ENCODE measurements at places on chromosomes 2 and 18.

DNA sequence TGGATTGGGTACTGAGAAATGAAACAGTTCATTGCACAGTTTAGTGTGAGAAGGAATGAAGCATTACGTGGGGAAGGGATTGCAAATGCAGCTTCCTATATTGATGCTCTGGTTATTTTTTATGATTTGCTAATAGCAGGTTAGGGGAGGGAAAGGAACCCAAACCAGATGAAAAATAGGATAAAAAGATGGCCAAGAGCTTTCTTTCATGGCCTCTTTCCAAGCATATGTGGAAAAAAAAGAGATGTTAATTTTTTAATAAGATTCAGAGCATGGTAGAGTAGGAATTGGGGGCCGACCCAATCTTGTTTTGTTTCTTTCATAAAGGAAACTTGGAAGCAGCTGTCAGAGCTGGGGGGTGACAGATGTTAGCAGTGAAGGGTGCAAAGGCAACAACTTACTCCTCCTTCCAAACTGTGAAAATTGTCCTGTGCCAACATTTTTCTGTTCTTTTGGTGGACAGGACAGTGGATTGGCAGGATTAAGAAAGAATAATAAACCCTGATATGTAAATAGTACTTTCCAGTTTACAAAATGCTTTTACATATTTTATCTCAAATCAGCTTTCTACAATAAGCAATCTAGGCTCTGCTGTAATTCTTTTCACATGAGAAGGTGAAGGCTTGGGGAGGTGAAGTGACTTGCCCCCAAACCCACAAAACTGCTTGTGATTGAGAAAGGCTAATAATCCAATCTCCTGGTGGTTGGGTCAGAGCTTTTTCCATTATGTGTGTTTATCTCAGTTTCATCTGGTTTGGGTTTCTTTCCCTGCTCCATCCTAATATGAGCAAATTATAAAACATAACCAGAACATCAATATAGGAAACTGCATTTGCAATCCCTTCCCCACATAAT is 270.1 kb downstream of the ETAA1 start:
- DNase-seq = peak; percentile 46

GRCh38 chr2:191610756-191611155 is 67.2 kb upstream of the NABP1 start:
- DNase-seq = no peak

DNA sequence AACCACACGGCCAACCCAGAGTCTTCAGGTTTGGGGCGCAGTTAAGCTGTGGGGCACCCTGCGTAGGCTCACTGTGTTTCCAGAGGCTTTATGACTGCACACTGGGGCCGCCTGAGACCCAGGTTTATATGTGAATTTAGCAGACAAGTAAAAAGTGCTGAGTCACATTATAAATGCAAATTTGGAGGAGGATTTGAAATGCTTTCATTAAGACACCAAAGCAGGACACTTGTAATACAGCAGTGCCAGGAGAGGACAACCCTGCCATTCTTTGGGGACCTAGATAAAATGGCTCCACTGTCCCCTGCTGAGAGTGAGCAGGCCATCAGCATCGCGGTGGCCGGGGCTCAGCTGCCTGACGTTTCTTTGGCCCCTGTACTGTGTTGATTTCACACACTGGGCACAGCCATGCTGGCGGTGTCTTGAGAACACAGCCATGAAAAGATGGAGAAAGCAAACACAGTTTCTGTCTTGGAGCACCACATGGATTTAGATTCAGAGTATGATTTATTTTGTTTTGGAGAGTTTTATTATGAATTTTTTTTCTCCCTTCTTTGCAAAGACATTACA is 10.2 kb downstream of the ACKR3 start:
- no peak for DNase-seq

GRCh38 chr2:68465081-68465916 is 1.8 kb downstream of the FBXO48 start:
- DNase-seq = peak; percentile 25

GRCh38 chr18:23585007-23585871 is 1.1 kb downstream of the NPC1 start:
- DNase-seq = peak; percentile 16

DNA sequence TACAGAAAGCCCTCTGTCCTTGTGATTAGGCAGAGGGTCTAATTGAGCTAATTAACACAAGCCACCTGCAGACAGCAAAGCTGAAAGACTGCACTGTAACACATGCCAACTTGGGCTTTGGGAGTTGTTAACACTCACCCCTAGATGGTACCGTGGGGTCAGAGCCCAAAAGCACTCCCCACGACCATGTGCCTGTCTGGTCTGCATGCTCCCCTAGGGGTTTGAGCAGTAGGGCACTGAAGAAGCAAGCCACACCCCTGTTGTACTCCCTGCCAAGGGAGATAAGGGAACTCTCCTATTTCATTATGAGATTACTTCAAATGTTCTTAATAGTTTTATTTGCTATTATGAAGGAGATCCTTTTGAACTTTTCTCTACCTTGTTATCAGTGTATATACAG is 560.1 kb upstream of the FSHR start:
- no peak for DNase-seq

- no peak for DNase-seq
Observed at GRCh38 chr2:16635791-16636699, 29.6 kb downstream of the CYRIA start.

- no peak for DNase-seq
Observed at GRCh38 chr18:35239314-35239713, 1.5 kb upstream of the ZNF397 start.

DNA sequence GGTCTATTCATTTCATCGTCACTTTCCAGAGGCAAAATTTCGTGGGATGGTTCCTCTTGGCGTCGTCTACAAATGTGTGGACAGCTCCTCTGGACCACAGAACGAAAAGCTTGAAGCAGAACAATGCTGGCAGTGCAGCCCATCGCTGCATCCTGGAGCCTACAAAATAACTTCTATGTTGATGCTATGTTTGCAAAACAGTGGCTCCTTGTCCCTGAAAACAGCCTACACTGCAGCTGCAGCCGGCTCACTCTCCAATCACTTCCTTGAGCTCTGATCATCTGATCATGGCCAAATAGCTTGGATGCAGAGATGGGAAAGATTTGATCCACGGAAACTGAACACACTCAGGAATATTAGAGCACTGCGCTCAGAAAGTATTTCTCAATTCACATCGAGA is 60.0 kb downstream of the DOCK10 start:
- DNase-seq = peak; percentile 58
